ENCODE measurements at places on chromosomes 1 and 21.

GRCh38 chr1:170309389-170310013 is 163.7 kb downstream of the NTMT2 start:
- DNase-seq, result no peak

DNA sequence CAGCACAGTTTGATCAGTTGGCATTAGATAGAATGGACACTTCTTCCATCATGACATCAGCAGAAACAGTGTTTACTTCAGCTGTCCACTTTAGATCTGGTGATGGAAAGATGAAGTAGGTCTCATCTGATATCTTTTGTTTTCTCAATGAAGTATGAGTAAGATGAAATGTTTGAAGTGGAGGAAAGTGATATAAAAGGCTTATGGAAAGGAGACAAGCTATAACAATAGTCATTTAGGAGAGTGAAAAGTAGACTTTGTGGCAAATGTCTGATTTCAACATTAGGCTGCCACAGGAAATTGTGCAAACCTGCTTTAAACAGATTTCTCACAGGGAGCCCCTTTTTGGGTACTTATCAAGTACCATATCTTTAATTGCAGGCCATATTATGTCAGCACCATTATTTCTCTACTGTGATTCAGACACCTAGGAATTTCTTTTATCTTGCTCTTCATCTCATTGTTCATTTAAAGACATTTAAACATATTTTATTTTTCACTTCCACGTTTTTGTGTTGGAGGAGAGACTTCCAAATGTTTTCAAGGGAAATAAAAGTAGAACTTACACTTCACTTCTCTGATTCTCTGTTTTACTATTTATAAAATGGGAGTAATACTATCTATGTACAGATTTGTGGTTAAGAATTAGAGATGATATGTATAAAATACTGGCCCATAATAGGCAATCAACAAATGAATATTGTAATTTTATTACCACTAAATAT is 18.1 kb downstream of the PDC start:
- no peak for DNase-seq

DNA sequence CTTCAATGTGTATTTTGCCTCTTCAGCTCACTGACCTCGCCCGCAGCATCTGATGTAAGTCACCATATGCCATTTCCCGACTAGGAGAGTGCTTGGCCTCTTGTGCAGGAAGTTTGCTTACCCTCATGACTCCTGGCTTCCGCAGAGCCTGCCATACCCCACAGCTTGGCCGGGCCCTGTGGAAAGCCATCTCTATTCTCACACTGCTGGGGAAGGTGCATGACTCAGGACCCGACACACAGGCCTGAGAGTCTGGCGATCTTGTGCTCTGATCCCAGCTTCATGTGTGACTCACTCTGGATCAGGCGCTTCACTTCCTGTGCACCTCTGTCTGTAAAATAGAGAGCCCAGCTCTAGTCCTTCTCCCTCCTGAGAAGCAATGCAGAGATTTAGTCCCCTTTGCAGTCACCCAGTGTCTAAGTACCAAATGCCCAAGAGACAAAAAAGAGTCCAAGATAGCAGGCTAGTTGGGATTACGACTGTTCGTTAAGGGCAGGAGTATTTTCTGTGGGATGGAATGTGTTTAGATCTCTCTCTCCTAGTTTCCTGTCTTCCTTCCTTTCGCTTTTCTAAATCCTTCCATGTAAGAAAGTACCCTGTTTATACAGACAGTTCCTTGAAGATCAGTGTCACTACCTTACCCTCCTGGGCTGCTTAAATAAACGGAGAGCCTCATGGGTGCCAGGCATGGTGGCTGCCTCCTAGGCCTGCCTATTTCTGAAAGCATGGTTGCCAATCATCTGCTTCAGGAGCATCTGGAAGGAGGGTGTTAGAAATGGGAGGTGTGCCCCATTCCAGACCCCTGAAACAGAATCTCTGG is 62.8 kb upstream of the KIF26B start:
- peak; percentile 97 for DNase-seq

- DNase-seq, result no peak
Measured at GRCh38 chr1:223745731-223746130, 33.4 kb downstream of the CAPN2 start.

DNA sequence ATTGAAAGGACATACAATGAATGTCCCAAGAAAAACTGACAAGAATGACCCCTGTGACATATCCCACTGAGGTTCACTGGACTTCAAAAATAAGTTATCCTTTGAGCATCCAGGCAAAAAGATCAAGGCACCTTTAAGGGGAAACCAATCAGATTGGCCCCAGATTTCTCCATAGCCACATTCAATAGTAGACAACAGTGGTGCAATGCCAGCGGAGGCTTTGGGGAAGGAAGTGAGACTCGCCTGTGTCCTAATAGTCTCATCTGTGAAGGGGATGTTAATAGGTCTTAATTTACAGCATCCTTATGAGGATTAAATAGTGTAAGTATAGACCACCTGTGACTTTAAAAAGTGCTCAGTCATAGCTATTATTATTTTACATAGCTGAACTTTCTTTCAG is 21.5 kb downstream of the RPL5 start:
- no peak for DNase-seq

DNA sequence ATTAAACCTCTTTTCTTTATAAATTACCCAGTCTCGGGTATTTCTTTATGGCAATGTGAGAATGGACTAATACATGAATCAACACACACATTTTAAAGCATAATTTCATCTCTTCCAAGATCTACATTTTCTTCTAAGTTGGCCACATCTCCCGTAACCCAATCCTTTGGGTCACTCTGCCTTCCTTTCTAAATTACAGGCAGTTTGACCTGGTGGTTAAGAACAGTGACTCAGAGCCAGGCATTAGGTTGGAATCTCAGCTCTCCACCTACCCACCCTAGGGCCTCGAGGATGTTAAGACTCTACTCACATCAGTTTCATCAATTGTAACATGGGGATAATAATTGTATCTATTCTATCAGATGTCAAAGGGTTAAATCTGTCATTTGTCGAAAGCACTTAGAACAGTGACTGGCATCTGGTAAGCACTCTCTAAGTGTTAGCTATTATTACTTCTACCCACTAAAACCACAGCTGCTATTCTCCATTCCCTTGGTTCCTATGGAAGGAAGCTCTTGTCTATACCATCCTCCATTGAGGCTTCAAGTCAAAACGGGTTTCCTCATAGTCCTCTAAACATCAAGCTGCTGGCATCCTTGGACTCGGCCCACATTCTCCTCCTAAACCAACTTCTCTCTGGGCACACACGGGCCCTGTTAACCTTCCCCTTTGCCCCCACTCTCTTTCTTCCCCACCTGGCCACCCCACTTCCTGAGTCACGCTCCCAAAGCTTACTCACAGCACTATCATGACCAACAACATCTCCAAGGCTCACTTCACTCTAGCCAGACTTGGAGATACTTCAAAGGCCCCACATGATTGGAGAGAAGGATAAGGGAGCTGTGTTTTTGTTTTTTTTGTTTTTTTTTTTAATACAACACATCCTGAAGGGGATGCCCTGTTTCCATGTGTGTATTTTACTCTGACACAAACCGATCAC is 116.9 kb downstream of the TGFBR3 start:
- no peak for DNase-seq

- DNase-seq, result no peak
Measured at GRCh38 chr1:215489771-215490565, 77.1 kb upstream of the KCTD3 start.

DNA sequence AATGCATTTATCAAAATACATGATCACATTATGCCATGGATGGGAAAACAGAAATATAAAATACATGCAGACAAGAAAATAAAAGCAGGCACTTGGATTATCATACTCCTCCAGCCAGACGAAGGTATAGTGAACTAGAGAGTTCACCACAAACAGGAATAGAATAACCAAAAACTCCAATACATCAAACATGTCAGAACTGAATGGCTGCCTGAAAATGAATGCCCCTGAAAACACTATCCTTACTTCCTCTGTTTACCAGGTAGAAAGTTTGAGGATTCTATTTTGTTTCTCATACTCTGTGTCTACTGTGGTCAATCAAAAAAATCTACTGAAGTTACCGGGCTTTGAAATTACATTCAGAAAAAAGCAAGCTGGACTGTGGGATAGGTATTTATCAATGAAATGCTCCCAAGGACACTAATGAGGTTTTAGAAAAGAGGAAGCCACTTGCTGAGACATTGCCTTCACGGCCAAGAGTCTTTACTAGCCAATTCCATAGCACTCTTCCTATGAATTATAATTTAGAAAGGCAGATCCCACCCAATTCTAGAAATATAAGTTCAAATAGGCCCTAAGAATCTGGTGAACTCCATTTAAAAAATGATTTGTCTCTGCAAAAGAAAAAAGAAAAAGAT is 197.7 kb downstream of the SMYD3 start:
- DNase-seq, result no peak

DNA sequence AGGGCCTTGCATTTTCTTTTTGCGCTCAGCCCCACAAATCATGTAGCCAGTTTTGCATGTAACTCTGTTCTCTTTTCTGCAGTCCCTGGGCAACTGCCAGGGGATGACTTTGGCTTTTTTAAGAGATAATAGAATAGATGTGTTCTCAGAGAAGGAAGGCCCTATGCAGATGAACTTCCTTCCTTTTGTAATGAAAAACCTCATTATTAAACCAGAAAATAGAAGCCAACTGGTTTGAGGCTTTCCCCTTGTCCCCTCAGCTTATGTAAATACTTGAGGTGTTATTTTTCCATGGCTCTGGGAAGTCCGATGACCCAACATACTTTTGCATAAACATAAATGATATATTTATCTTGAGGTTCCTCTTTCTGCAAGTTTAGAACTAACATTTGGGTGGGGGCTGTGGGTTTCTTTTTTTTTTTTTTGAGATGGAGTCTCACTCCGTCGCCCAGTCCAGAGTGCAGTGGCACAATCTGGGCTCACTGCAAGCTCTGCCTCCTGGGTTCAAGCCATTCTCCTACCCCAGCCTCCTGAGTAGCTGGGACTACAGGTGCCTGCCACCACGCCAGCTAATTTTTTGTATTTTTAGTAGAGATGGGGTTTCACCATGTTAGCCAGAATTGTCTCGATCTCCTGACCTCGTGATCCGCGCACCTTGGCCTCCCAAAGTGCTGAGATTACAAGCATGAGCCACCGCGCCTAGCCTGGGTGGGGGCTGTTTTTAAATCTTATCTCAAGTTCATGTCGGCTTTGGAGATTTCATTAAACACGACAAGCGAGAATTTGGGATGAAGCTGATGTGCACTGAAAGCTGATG is 14.4 kb upstream of the FCRL5 start:
- DNase-seq, result no peak

DNA sequence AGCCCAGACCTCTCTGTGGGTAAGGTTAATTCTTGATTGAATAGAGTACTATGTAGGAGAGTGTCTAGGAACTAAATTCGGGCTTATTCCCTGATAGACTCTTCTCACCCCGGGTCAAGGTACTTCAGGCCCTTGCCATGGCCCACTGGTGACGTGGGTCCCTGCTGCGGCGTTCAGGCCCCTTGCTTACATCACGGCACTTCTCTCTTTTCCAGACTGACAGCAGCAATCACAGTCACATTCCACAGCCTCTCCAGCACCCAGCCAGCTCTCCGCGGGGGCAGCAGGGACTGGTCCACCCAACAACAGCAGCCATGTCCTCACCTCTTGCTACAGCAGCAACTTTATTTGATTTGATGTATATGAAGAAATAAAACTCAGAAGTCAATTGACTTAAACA is 401.2 kb upstream of the VAMP3 start:
- DNase-seq, result no peak

GRCh38 chr1:23343221-23344110 is 618 bp downstream of the HNRNPR start:
- peak; percentile 54 for DNase-seq

DNA sequence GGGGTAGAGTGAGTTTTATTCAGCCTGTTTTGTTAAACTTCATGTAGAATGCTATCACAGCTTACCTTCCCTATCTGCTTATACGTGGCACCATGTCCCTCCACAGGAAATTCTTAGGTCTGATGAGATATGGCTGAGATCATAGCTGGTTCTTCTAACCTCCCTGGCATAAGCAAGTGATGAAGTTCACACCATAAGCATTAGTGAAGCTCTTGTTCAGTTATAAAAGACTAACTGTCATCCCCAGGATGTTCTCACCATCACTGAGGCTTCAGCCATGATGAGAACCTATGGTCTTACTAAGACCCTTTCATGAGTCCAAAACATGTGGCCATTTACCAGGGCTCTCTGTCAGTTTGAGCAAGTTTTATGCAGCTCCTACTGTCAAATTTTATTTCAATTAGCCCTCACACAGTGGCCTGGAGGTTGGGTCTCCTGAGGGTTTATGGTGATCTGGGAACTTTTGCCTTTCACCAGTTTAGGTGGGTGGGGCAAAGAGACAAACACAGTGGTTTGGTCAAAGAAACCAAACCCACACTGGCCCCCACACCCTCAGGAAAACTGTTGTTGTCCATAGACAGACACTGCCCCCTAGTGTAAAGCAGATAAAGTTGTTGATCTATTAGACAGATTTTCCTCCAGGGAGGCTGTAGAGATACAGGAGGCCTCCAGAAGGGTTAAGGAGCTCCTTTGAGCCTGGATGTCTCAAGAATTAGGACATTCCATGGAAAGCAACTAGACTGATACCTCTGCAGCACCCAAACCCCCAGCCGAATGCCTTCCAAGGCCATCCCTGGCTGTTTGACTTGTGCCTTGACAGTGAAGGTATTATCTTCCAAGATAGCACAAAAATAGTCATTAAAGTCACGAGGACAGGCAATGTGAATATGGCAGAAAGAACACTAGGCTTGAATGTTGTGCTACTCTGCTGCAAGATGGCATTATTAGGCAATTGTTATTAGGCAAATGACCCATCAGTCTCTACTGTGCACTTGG is 5.0 kb downstream of the SLC22A15 start:
- DNase-seq, result peak; percentile 21

DNA sequence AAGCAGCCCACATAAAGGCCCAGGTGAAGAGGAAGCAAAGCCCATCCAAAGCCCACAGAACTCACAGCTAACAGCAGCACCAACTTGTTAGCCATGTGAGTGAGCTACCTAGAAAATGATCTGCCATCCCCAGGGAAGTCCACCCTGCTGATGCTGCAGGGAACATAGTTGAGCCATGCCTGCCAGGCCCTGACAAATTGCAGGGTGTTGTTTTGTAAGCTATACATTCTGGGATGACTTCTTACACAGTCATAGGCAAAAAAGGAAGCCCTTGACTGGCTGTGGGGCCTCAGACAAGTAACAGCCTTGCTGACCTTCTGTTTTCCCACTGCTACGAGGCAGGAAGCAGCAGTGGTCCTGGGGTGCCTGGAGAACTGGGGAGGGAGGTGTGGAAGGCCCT is 262.7 kb downstream of the MATN1 start:
- no peak for DNase-seq

- DNase-seq, result no peak
Measured at GRCh38 chr1:183807549-183808168, 2.7 kb downstream of the RGL1 start.
